ENCODE measurements at places on chromosomes 6 and 20.
A peak's percentile ranks its signal among the peaks of the same experiment; 100 is the strongest.

DNA sequence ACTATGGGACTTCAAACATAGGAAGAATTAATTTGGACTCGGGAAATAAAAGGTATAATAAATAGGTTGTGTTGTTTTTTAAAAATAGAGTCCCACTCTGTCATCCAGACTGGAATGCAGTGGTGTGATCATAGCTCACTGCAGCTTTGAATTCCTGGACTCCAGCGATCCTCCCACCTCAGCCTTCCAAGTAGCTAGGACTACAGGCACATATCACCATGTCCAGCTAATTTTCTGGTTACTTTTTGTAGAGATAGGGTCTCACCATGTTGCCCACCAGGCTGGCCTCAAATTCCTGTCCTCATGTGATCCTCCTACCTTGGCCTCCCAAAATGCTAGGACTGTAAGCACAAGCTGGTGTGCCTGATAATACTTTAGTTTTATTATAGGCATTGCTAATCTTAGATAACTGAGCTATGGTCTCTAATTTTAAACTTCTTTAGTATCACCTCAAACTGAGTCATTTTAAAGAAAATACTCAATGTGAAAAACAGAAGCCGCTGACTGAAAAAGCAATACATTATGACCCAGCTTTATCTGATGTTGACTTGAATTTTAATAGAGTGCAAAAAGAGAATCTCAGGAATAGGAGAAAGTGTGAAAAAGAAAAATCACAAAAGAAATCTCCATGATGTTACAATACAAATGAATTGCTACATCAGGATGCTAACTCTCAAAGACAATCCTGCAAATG lies 251.0 kb downstream of the RNGTT start:
- no peak for DNase-seq

DNA sequence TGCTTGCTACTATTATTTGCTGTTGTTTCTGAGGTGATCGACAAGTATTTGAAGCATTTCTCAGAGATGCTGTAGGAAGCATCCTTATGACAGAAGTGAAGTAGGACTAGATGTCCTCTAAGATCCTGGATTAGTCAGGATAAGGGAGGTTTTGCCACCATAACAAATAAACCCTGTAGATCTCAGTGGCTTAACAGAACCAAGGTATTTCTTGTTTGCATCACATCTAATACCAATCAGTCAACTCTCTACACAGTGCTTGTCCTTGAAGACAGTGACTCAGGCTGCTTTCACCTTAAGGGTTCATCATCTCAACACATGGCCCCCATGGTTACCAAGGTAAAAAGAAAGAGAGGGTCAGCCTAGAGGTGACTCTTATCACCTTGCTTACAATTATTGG lies 92.9 kb upstream of the ISM1 start:
- no peak for DNase-seq

GRCh38 chr6:147108259-147108910 lies 95.8 kb upstream of the STXBP5 start:
- DNase-seq, result no peak

DNA sequence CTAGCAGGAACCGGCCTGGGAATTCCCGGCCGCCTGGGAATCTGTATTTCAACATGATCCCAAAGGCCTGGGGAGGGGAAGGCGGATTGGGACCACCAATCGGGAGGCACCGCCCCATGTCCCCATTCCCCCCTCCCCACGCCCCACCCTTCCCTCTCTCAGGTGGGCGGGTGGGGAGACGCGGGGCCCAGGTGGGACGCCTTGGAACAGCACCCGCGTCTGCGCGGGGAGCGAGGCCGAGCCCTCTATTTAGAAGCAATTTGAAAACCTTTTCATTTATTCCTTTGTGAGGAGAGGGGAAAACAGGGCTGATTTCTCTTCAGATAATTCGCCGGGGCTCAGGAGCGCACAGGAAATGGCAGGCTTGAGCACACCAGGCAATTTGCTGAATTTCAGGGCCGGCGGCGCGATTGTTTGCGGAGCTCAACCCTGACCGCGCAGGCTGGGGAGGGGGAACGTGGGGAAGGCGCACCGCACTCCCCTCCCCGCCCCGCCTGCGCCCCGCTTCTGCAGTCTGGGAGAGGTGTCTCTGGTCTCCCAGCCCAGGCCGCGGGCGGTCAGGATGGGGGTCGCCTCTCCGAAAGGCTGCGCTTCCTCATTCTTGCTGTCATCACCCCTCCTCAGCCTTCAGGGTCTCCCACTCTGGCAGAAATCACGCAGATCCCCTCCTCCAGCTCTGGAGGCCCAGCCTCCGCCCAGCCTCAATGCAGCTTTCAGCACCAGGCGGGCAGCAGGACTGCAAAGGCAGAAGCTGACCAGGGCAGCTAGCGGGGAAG lies 170.0 kb downstream of the GRM4 start:
- DNase-seq, result peak; percentile 35

- no peak for DNase-seq
Measured at GRCh38 chr20:62439218-62439617, 11.9 kb upstream of the RBBP8NL start.

DNA sequence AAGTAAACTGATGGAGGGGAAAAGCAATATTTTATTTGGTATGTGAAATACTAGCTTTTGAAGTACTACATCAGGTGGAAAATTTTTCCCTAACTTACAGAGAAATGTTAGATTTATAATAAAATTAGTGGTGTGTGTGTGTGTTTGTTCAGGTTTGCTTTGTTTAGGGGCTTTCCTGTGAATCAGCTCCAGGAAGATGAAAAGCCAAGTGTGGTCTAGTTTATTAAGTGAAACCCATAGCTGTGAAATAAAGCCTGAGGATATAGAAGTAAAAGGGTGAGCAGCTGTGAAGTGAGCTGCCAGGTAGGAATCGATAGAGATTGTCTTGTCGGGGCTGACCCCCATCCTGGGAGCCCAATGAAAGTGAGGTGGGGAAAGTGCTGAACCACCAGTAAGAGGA lies 347.6 kb upstream of the IMPG1 start:
- DNase-seq, result no peak

GRCh38 chr20:3785240-3786125 lies 1.1 kb downstream of the CENPB start:
- DNase-seq, result no peak

DNA sequence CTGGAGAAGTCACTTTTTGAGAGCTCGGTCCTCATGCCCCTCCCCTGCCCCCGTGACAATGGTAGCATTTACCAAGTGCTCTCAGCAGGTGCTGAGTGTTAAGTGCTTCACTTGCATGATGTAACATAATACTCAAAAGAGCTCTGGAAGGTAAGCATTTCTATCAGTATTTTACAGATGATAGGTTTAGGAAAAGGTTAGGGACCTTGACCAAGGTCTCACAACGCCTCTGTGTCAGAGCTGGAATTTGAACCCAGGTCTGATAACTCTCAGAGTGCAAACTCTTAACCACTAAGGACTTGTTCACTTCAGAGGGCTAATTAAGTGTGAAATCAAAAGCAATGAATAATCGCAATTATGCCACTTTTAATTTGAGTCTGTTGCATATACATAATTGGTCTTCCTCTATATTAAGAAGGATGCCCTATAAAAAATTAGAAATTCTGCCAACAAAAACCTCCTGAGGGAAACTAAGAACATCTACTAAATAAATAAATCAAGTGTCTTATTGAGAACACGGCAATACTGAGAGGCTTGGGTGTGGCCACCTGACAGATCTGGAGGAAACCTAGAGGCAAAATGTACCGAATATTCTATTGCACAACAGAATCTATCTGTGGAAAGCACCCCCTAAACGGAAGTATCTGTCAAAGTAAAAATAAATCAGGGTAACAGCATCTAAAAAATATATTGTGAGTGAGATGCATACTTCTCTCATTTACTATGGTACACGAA lies 109.8 kb downstream of the BACH2 start:
- no peak for DNase-seq

GRCh38 chr6:129598244-129599187 lies 111.5 kb downstream of the ARHGAP18 start:
- no peak for DNase-seq

DNA sequence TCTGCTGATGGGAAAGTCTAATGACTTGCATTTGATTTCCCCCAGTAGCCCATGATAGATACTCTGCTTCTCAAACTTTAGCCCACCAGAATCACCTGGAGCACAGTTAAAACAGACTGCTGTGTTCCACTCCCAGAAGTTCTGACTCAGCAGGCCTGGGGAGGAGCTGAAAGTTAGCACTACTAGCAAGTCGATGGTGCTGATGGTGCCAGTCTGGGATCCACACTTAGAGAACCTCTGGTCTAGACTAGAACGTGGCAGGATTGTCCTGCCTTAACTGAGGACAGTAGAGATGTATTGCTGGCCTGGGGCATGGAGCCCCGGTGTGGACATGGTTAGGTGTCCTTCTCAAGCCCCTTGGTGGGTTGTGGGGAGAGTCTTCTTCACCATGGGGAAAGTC lies 8.7 kb downstream of the TOX2 start:
- DNase-seq, result no peak

DNA sequence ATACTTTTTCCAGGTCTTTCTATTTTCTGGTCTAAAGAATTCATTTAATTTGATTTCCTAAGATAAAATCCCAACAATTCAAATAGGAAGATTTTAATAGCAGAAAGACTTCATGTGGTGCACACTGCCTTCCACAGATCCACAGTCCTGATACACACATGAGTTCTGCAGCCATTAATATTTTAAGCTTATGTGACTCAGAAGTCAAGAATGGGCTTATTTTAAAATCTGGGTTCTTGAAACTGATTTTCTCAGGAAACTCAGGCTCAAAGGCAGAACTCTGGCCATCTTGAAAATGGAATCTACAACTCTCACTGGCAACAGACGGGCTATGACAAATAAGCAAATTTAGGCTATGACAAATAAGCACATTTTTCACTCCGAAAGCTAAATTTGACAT lies 88.2 kb downstream of the COL12A1 start:
- no peak for DNase-seq

DNA sequence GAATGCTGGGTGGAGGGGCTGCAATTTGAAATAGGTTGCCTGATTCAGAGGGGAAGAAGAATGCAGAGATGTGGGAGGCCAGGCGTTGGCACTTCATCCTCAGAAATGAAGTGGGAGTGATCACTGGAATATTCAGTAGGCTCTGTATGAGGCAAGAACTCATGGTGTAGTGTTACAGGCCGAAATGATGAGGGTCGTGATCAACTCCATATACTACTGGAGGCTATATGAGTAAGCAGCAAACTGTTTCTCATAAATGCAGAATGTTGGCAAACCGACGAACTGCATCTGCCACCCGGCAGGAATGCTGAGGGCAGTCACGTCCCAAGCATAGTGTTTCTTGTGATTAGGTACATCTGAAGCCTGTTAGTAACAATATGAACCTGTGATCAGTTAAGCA lies 12.7 kb downstream of the KCNS1 start:
- no peak for DNase-seq

GRCh38 chr6:1774226-1774915 lies 164.7 kb downstream of the FOXC1 start:
- DNase-seq, result no peak

GRCh38 chr6:117110737-117111136 lies 154.6 kb upstream of the VGLL2 start:
- DNase-seq, result no peak

DNA sequence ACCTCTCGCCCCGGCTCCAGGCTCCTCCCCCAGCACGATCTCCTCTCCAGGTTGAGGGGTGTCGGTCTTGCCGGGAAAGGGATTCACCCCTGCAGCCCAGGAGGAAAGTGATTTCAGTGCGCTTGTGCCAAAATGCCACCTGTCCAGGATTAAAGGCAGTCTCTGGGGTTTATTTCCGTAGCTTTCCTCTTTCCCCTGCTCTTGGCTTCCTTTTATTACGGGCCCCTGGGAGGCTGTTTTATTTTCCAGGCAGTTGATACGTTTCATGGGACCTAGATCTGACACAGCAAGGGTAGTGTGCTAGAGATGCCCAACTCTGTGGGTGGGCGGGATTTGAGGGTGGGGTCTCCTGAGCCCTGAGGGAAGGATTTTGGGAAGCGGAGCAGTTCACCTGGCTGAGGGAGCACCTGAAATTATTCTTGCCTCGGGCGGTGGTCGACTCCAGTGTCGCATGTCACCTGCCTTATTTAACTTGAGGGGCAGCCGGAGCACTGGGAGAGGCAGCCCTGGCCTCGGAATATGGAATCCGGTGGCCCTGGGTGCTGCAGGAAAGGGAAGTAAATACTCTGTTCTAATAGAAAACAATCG lies 9.5 kb upstream of the NKX2-2 start:
- DNase-seq, result peak; percentile 31

- DNase-seq, result no peak
Measured at GRCh38 chr6:71040043-71040442, 83.2 kb upstream of the B3GAT2 start.

DNA sequence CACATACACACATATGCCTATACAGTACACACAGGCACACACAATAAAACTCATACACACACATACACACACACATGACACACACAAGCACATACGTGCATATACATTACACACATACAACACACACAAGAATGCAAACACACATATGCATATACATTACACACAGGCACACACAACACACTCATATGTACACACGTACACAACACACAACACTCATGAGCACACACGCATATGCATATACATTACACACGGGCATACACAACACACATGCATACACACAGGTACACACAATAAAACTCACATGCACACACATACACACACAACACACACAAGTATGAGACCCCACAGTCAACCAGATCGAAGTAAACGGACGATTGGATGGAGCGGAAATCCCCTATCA lies 238.2 kb downstream of the ERMARD start:
- no peak for DNase-seq

- no peak for DNase-seq
Measured at GRCh38 chr20:46984405-46984804, 89.8 kb downstream of the EYA2 start.

DNA sequence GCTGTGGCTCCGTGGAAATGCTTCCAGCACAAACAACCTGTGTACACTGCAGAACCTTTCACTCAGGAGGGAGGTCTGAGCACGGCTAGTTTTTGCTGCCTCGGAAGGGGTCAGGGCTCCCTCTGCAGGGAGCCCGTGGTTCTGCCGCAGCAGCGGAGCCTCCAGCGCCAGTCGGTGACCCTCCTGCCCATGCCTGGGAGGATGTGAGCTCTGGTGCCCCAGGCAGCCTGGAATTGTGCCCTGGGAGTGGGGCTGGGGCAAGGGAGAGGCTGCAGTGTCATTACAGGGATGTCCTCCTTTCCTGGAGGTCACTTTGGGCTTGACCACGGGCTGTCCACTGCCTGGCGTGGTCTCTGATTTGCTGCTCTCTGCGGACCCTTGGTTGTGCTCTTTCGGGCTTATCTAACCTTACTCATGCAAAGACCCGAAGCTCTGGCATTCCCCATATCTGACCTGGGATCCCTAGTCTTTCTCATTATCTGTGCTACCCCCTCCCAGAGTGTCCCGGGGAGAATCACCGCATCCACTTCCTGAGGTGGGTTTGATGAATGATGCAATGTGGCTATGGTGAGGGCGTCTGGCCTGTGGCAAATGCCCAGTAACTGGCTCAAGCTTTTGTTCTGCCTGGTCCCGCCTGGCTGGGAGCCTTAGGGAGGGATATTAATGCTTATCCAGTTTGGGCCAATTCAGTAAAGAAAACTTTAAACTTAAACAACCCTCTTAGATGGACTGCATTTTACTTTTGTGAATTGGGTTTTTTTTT lies 59.6 kb upstream of the TAGAP start:
- DNase-seq, result peak; percentile 73

All from coronary artery (tissue), 2 donors.